Urinary bladder (tissue), 4 donors: ENCODE measurements at places on chromosomes 1 and 21. TPM values are rescaled to one million over a fixed set of nuclear protein-coding genes. Genes with fewer than 3 reads are reported as not detected.

DNA sequence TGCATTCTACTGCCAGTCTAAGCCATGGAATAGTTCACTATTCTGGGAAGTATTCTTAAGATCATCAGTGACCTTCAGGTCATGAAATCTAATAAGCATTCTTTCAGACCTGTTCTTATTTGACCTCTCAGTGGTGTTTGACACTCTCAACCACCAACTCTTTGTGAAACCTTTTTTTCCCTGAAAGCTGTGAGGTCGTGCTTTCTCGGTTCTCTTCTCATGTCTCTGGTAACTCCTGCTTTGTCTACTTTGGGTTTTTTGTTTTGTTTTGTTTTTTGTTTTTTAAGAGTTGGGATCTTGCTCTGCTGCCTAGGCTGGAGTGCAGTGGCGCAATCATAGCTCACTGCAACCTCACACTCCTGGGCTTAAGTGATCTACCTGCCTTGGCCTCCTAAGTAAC is 56.3 kb downstream of the POU2F1 start:
- DNase-seq: no peak

DNA sequence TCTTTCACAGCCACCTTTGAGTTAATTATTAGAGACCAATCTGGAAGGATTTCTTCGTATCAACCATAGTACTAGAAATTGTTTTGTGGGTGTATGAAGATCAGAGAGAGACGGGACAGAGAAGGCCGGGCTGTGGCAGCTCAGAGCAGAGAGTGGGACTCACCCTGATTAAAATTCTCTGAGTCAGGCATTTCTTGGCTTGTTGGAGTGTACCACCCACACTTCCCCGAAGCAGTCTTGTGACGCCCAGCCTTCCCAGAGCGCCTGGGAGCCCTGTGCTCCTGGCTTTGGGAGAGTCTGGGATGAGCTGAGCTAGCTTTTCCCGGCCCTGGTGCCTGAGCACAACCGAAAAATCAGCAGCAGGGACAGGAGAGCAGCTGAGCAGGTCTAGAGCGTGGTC is 19.4 kb downstream of the PLEKHM2 start:
- peak; percentile 66 for DNase-seq

DNA sequence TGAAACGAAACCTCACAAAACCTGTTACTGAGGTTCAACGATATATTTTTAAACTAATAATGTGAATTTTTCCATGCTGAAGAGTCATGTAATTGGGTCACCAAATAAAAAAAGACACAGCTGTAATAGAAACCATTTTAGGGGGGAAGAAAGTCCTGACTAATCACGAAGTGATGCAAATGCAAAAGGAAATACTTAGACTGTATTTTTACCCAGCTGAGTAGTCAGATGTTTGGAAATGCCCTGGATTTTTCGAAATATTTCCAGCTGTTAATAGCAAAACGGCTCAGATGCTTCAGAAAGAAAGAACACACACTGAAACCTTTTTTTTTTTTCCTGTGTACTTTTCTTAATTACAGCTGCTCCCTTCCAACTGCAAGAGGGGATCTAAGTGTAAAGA is 210.3 kb downstream of the SETD4 start:
- no peak for DNase-seq

DNA sequence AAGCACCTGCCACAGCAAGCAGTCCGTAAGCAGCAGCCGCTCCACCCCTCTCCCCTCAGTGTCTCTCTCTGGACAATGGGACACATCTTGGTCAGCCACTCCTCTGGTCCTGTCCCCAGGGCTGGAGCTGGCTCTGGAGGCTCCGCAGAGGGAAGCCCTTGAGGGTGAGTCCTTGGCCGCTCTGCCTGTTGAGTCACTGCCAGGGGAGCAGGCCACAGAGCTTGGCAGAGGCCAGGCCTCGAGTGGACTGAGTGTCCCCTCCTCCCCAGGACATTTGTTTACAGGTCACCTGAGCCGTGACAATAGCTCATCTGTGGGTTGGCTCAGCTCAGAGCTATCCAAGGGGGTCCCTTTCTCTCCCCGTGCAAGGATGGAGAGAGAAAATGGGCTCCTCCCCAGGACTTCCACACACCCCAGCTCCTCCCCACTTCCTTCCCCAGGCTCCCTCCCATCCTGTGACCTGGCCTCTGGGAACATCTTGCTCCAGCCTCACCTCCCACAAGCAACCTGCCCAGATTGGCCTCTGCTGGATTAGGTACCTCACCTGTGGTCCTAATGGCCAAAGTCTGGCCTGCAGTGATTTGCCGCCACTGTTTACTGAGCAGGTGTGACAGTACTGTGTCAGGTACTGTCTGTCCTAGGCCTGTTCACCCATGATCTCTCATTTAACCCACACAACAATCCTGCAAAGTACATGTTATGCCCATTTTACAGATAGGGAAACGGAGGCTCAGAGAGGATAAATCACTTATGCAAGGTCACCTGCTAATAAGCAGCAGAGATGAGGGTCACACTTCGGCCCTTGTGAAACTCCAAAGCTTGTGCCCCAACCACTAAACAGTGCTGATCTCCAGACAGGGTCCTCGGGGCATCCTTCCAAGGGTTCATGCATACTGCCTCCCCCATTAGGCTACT is 4.8 kb downstream of the FAM131C start:
- DNase-seq: no peak

Gene KRTAP13-2
- polyA plus RNA-seq: not detected

Gene TCEANC2
- 3.4 TPM for polyA plus RNA-seq
